ENCODE measurements at places on chromosomes 2 and 18.
A peak's percentile ranks its signal among the peaks of the same experiment; 100 is the strongest.

- no peak for DNase-seq
Observed at GRCh38 chr2:47946593-47946992, 40.3 kb upstream of the FBXO11 start.

GRCh38 chr2:140863713-140864112 lies 1267.1 kb downstream of the LRP1B start:
- DNase-seq: peak; percentile 50

DNA sequence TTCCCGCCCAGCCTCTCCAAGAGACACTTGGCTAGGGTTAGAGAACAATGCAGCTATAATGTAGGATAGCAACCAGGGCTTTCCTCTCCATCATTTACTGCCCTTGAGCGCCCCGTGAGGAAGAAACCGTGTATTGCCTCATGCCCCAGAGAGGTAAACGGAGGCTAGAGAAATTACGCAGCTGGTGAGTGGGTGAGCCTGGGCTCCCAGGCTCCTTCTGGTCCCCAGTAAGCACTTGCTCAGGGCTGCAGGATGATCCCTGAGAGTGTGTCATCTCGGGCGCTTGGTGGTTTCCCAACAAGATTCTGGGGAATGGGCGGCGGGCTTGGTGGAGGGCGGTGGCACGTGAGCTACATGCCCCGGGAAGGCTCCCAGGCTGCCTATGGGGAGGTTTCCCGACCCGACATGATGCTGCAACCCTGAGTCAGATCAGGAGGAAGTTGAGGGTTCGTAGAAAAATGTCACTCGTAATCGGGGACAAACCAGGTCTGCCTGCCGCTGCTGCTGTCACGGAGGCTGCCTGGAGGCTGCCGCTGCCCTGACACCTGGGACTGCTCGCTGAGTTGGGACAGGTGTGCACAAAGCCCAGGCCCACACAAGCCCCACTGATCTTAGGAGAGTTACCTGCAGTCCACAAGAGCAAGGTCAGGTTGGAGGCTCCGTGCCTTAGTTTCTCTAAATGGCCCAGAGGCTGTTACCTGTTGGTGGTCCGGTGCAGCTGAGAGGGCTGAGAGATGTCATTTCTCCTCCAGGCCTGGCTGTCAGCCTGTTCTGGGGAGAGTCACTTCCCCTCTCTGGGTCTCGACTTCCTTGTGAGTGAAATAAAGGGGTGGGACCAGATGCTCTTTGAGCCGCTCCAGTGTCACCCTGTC lies at the start of gene GPR55:
TSS of gene GPR55 (minus strand) at position 773 of the 872 bp plus-strand sequence. CDS start 14,280 bp downstream, outside the sequence.
- DNase-seq: no peak

DNA sequence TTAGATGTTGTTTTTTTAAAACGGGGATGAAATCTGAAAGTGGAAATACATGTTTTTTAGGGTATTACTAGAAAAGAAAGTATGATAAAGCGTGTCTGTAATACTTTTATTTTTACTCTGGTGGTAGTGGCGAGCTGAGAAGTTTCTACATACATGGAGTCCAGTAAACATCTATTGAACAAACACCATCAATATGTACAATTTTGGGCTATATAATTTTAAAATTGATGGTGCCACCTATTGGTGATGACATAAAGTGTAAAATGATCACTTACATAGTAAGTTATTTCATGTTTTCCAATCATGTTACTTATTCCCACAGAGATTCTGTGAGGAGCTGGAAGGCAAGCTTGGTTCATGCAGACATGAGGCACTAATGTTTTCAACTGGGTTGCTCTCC lies 31.5 kb upstream of the NFE2L2 start:
- DNase-seq: peak; percentile 26

DNA sequence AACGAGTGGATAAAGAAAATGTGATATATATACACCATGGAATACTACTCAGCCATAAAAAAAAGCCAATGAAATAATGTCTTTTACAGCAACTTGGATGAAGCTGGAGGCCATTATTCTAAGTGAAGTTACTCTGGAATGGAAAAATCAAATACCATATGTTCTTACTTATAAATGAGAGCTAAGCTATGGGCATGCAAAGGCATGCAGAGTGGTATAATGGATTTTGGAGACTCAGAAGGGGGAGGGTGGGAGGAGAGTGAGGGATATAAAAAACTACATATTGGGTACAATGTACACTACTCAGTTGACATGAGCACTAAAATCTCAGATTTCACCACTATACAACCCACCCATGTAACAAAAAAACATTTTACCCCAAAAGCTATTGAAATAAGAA lies 1.7 kb upstream of the MSGN1 start:
- DNase-seq: no peak

GRCh38 chr18:48201337-48202005 lies 207.7 kb downstream of the ZBTB7C start:
- peak; percentile 6 for DNase-seq

- no peak for DNase-seq
Observed at GRCh38 chr2:15993666-15994065, 53.3 kb downstream of the MYCN start.

DNA sequence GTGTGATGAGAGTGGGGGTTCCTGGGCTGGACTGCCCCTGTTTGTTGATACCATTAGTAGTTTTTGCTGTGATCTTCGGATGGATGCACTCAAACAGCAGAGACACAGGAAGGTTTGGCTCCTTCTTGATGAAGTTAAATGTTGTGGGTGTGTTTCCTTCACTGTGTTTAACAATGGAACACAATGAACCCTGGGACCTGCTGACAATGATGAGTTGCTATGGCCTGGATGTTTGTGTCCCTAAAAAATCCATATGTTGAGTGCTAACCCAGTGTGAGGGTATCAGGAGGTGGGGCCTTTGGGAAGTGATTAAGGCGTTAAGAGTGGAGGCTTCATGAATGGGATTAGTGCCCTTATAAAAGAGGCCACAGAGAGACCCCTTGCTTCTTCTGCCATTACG lies 237.4 kb upstream of the HS6ST1 start:
- no peak for DNase-seq

GRCh38 chr2:20621366-20622295 lies 29.3 kb downstream of the HS1BP3 start:
- DNase-seq: no peak

- no peak for DNase-seq
Observed at GRCh38 chr2:101398116-101398821, 11.0 kb upstream of the CREG2 start.

- no peak for DNase-seq
Observed at GRCh38 chr2:190150413-190150812, 87.9 kb upstream of the MSTN start.

- no peak for DNase-seq
Observed at GRCh38 chr2:25081237-25081790, 39.4 kb downstream of the EFR3B start.

DNA sequence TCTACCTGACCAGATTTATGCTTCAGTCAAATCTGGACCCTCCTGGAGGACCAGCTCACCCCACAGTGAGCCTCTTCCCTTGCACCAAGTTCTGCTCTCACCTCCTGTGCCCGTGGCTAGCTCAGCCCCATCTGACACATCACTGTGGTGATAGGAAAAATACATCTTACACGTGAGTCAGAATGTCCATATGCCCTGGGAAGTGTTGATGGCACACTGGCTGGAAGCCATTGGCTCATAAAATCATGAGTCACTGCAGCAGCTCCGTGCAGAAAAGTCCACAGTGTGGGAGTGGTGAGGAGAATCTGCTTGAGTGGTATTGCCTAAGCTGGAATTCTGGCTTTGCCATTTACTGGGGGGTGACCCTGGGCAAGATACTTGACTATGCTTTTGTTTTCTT lies 42.6 kb upstream of the RAPGEF4 start:
- peak; percentile 99 for DNase-seq

GRCh38 chr18:68817584-68817983 lies 19.7 kb downstream of the CCDC102B start:
- no peak for DNase-seq

- no peak for DNase-seq
Observed at GRCh38 chr2:164697688-164698461, 76.6 kb upstream of the GRB14 start.

GRCh38 chr2:100104718-100105677 lies 37.4 kb downstream of the AFF3 start:
- DNase-seq: peak; percentile 43

GRCh38 chr2:237097326-237097910 lies 11.7 kb downstream of the COPS8 start:
- DNase-seq: no peak

DNA sequence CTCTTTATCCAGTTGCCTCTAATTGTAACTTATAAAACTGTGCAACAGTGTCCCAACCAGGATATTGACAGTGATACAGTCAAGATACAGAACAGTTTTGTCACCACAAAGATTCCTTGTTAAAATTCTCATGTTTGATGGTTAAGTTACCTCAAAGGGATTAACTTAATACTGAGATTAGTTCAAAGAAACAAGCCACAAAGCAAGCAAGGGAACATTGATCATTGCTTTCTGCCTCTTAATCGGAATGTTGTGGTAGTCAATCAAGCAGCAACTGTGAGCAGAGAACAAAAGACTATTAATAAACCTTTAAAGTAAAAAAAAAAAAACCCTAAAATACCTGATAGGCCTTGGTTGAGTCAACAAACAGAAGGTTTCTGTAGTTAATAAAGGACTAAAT lies 352.3 kb downstream of the PARD3B start:
- DNase-seq: no peak

GRCh38 chr2:199716807-199717586 lies 134.0 kb downstream of the FTCDNL1 start:
- no peak for DNase-seq

- no peak for DNase-seq
Observed at GRCh38 chr2:136112317-136113208, 5.4 kb downstream of the CXCR4 start.

GRCh38 chr2:74951211-74951754 lies 7.2 kb upstream of the POLE4 start:
- no peak for DNase-seq

DNA sequence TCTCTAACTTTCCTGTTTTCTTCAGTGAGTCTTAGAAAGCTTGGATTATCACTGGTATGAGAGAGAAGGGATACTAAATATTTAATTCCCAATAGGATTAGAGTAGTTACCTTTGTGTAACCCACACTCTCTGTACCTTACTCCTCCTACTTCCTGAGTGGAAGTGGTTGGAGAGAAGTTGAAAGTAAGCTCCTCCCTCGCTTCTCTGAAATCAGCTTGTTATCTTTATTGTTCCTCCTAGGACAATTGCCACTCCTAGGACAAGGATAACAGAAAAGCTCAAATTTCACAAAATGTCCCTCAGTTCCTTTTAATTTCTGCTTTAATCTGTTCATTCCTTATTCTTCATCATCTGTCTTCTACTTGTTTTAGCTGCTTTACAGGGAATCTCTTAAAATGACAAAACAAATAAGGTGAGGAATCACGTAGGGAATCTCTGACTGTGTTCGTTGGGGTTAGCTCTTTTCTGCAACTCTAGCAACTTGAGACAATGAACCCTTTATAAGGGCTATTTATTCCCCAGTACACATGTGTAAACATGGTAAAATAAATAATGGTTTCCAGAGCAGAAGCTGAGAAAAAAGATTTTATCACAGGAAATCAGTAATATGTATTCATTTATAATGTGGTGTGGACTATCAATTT lies 8.6 kb downstream of the ITPRID2 start:
- no peak for DNase-seq

DNA sequence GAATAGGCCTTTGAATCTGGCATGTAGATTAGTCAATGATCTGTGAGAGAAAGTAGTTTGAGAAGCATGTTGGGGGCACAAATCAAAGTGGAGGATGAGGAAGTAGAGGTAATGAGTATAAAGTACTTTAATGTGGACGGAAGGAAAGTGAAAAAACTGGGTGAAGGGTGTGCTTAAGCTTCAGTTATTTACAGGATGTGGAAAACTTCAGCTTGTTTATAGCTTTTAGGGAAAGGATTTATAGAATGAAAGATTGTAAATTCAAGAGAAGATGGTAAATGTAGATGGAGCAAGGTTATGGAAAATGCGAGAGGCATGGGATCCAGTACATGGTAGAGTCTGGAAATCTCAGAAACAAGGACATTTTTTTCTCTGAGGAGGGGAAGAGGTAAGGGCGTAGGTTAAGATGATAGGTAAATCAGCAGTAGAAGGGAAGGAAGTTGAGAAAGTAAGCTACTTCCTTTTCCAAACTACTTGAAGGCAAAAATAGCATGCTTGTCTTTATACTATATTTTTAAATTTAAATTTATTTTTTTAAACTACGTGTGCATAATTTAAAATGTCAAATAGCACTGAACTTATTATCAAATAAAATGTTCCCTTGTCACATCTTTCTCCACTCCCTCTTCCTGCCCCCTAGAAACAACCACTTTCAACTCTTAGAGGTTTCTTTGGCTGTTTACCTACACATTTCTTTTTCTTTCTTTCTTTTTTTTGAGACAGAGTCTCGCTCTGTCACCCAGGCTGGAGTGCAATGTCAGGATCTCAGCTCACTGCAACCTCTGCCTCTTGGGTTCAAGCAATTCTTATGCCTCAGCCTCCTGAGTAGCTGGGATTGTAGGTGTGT lies 8.5 kb downstream of the FAM117B start:
- no peak for DNase-seq

DNA sequence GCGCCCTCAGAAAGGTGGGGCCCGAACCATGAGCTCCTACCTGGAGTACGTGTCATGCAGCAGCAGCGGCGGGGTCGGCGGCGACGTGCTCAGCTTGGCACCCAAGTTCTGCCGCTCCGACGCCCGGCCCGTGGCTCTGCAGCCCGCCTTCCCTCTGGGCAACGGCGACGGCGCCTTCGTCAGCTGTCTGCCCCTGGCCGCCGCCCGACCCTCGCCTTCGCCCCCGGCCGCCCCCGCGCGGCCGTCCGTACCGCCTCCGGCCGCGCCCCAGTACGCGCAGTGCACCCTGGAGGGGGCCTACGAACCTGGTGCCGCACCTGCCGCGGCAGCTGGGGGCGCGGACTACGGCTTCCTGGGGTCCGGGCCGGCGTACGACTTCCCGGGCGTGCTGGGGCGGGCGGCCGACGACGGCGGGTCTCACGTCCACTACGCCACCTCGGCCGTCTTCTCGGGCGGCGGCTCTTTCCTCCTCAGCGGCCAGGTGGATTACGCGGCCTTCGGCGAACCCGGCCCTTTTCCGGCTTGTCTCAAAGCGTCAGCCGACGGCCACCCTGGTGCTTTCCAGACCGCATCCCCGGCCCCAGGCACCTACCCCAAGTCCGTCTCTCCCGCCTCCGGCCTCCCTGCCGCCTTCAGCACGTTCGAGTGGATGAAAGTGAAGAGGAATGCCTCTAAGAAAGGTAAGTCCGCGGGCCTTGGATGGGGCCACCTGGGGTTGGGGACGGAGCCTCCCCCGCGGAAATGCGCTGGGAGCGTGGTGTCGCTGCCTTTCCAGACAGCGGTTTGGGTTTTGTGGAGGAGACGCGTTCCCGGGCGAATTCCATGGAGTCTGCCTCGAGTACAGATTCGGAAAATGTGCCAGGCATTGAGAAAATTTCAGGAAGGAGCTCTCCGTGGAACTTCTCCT lies 559 bp downstream of the HOXD1 start:
- no peak for DNase-seq

GRCh38 chr18:77150588-77150987 lies 18.0 kb upstream of the MBP start:
- no peak for DNase-seq

GRCh38 chr2:84846741-84847142 lies 34.1 kb downstream of the TRABD2A start:
- peak; percentile 22 for DNase-seq
